Effector memory CD4-positive, alpha-beta T cell (primary cell): ENCODE measurements at places on chromosomes 12 and 14.

DNA sequence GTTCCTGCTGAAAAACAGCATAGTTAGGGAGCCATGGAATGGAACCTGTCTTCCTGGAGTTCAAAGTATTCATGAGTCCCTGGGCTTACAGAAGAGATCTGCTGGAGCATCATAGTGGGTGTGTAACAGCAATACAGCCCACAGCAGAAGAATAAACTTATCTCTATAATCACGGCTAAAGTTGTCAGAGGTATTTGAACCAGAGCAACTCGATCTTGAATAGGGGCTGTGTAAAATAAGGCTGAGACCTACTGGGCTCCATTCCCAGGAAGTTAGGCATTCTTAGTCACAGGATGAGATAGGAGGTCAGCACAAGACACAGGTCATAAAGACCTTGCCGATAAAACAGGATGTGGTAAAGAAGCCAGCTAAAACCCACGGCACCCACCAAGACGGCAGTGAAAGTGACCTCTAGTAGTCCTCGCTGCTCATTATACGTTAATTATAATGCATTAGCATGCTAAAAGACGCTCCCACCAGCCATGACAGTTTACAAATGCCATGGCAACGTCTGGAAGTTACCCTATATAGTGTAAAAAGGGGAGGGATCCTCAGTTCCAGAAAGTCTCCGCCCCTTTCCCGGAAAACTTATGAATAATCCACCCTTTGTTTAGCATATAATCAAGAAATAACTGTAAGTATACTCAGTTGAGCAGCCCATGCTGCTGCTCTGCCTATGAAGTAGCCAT lies 223.4 kb downstream of the PCNX1 start:
- H3K4me1 ChIP-seq = no peaks in the 10 kb centered on the region
- no peak overlapping the region for H3K27ac ChIP-seq
- no peak overlapping the region for H3K4me3 ChIP-seq
- H3K27me3 ChIP-seq = no peaks in the 10 kb centered on the region
- no peak for DNase-seq

DNA sequence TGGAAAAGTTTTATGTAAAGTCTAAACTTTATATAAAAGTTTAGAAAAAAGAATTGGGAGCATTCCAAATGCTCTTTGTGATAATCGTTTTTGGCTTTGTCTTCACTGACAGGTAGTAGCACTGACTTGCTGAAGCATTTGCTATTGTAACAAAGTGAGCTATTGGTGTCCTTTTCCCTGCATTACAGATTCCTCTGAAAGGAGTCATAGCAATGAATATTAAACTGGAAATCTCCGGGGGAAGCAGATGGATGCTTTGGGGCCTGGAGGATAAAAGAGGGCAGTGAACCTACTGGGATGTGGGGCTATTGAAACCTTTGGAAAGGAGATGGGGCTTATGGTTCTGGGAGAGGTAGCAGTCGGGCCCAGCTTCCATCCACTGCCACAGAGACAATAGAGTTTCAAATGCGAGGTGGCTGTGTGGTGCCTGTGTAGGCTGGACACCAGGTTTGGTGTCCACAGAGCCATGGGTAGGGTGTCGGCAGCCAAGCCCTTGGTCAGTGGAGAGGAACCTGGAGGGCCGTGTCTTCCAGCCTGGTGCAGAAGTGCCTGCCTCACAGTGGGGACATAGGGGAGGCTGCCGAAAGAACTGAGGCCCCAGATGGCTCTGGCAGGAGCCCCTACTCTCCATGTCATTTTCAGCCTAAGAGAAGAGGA lies 10.1 kb downstream of the GSG1 start:
- no peak overlapping the region for H3K27ac ChIP-seq
- DNase-seq = no peak
- H3K4me3 ChIP-seq = no peak overlapping the region
- no peaks in the 10 kb centered on the region for H3K36me3 ChIP-seq
- peaks cover 2% of the 10 kb centered on the region for H3K4me1 ChIP-seq
- H3K27me3 ChIP-seq = no peaks in the 10 kb centered on the region

DNA sequence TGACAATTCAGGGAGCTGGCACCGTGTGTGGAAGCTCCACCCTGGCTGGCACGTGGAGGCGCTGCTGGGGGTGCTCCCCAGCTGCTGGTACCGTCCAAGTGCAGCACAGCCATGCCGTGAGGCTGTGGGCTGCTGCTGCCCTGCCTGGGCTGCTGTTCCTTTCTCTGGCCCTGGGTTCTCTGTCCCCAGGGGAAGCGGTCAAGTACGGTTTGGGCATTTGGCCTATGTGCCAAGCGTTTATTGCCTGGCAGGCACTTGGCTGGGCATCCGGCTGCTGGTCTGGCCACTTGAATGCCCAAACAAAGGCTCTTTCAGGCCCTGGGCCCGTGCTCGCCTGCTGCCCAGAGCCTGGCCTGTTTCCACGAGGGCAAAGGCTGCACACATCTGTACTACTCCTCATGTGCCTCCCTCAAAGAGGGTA lies 39.6 kb downstream of the RHOF start:
- H3K4me1 ChIP-seq = peaks cover 12% of the 10 kb centered on the region
- no peak for DNase-seq
- no peaks in the 10 kb centered on the region for H3K27me3 ChIP-seq
- no peak overlapping the region for H3K4me3 ChIP-seq
- H3K36me3 ChIP-seq = no peaks in the 10 kb centered on the region

- no peaks in the 10 kb centered on the region for H3K4me1 ChIP-seq
- no peaks in the 10 kb centered on the region for H3K36me3 ChIP-seq
- no peak overlapping the region for H3K27ac ChIP-seq
- no peak overlapping the region for H3K4me3 ChIP-seq
- no peak for DNase-seq
Measured at GRCh38 chr12:51714666-51715065, 123.6 kb downstream of the SCN8A start.

DNA sequence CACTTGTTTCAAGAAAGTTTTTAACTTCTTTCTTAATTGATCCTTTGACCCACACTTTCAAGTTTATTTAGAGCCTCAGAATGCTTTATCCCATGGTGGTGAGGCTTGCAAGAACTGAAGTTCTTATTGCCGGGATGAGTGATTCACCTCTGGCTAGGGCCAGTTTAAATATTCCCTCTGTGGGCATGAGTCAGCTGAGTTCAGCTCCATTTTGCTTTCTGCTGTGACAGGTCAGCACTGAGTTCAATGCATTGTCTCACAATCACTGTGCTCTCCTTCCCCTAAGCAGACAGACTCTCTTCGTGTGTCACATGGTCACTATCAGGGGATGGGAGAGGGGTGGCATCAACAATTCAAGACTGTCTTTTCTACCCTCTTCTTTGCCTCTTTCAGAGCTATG lies 514.6 kb upstream of the FBXO33 start:
- H3K36me3 ChIP-seq = no peaks in the 10 kb centered on the region
- H3K27me3 ChIP-seq = no peaks in the 10 kb centered on the region
- H3K27ac ChIP-seq = no peak overlapping the region
- H3K4me1 ChIP-seq = no peaks in the 10 kb centered on the region
- DNase-seq = no peak
- no peak overlapping the region for H3K4me3 ChIP-seq

GRCh38 chr12:49974231-49974675 lies 1.5 kb downstream of the AQP6 start:
- H3K4me1 ChIP-seq = no peaks in the 10 kb centered on the region
- no peaks in the 10 kb centered on the region for H3K36me3 ChIP-seq
- no peak overlapping the region for H3K4me3 ChIP-seq
- no peak overlapping the region for H3K27ac ChIP-seq

- DNase-seq = no peak
- H3K4me3 ChIP-seq = no peak overlapping the region
- H3K36me3 ChIP-seq = no peaks in the 10 kb centered on the region
- no peak overlapping the region for H3K27ac ChIP-seq
- no peaks in the 10 kb centered on the region for H3K27me3 ChIP-seq
Measured at GRCh38 chr14:78130356-78130755, 39.8 kb upstream of the NRXN3 start.
